ENCODE measurements at places on chromosomes 2 and 18.

DNA sequence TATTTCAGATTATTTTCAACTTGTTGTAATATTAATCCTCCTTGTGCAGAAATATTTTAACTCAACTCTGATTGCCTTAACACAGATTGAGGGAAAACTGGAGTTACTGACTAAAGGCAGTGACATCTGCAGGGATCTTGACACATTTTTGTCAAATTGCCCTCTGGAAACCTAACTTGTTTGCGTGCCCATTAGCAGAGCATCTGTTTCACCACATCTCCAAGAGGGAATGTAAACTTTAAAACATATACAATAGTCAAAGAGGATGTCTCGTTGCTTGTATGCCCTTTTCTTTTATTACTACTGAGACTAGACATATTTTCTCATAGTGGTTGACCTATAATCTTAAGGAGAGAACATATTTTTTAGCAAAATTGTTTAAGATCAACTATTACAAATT is 14.2 kb downstream of the INPP1 start:
- no peaks in the 10 kb centered on the region for H3K27me3 ChIP-seq
- H3K27ac ChIP-seq = no peak overlapping the region
- no peaks in the 10 kb centered on the region for H3K36me3 ChIP-seq
- H3K4me1 ChIP-seq = peaks cover 6% of the 10 kb centered on the region
- H3K4me3 ChIP-seq = no peak overlapping the region

DNA sequence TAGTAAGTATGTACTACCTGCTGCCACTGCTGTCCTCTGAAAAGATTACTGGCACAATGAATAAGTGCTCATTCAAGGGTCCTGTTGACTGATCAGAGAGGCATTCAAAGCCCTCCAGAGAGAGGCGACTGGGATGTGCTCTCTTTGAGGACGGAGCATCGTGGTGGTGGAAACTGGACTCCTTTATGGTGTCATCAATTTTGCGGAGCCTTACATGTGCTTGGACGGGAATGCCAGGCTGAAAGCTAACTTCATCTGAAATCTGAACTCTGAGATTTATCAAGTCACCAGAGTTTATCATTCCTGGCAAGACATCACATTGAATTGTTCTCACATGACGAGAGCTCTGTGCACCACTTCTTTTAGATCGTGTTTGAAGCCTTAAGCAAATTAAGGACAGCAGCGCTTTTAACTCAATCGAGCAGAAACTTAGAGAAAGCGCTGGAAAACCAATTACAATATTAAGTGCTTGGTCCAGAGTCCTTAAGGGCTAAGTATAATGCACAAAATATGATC is 138.3 kb downstream of the NCK2 start:
- no peak overlapping the region for H3K27ac ChIP-seq
- H3K27me3 ChIP-seq = no peaks in the 10 kb centered on the region
- H3K4me3 ChIP-seq = no peak overlapping the region
- DNase-seq = no peak
- peaks cover 72% of the 10 kb centered on the region for H3K4me1 ChIP-seq

DNA sequence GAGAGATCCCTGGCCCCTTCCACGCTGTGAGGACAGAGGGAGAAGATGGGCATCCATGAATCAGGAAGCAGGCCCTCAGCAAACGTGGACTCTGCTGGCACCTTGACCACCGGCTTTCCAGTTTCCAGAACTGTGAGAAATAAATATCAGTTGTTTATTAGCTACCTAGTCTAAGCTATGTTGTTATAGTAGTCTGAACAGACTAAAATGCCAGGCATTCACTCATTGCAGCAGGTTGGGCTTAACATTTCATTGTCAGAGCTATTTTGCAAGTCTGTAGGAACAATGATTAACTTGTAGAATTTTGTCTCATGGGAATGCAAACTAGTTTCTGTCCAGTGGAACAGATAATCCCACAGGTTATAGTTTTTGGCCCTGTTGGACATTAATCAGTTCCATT is 24.8 kb upstream of the TBC1D8 start:
- H3K4me3 ChIP-seq = no peak overlapping the region
- peak overlapping the region; percentile 53 for H3K27ac ChIP-seq
- no peaks in the 10 kb centered on the region for H3K27me3 ChIP-seq
- no peaks in the 10 kb centered on the region for H3K36me3 ChIP-seq
- DNase-seq = no peak
- peaks cover 11% of the 10 kb centered on the region for H3K4me1 ChIP-seq

GRCh38 chr2:117436697-117437096 is 377.8 kb upstream of the DDX18 start:
- no peaks in the 10 kb centered on the region for H3K4me1 ChIP-seq
- H3K27ac ChIP-seq = no peak overlapping the region
- H3K36me3 ChIP-seq = no peaks in the 10 kb centered on the region
- H3K27me3 ChIP-seq = no peaks in the 10 kb centered on the region
- DNase-seq = no peak

GRCh38 chr2:56531668-56532420 is 348.1 kb downstream of the CCDC85A start:
- no peak for DNase-seq
- no peaks in the 10 kb centered on the region for H3K27me3 ChIP-seq
- no peaks in the 10 kb centered on the region for H3K4me1 ChIP-seq
- H3K4me3 ChIP-seq = no peak overlapping the region

- H3K4me1 ChIP-seq = no peaks in the 10 kb centered on the region
- H3K27ac ChIP-seq = no peak overlapping the region
- no peaks in the 10 kb centered on the region for H3K27me3 ChIP-seq
- DNase-seq = no peak
- no peak overlapping the region for H3K4me3 ChIP-seq
These were observed 179.4 kb downstream of the ALPK2 start for GRCh38 chr18:58449464-58449863.

Measured in thoracic aorta (tissue), 2 donors.